Adipose tissue (tissue), 3 donors: ENCODE measurements at places on chromosomes 12 and 14. TPM values are rescaled to one million over a fixed set of nuclear protein-coding genes. Genes with fewer than 3 reads are reported as not detected.

CD9 gene
- 45.8 TPM for polyA plus RNA-seq

SALL2 gene
- 6.6 TPM for polyA plus RNA-seq

GUCY2C gene
- polyA plus RNA-seq, result 0.01 TPM

CLEC2A gene
- polyA plus RNA-seq, result not detected

P2RX2 gene
- polyA plus RNA-seq, result 1.5 TPM

MGAT2 gene
- 15.4 TPM for polyA plus RNA-seq

VIPAS39 gene
- polyA plus RNA-seq, result 7.8 TPM

DIO2 gene
- 1.3 TPM for polyA plus RNA-seq

GALNT9 gene
- 1.1 TPM for polyA plus RNA-seq

ADAM21 gene
- 0.12 TPM for polyA plus RNA-seq

CCDC175 gene
- polyA plus RNA-seq, result not detected

P2RX7 gene
- 0.55 TPM for polyA plus RNA-seq

NELL2 gene
- polyA plus RNA-seq, result 0.26 TPM

MYH6 gene
- polyA plus RNA-seq, result 10.8 TPM

IGF1 gene
- 94.8 TPM for polyA plus RNA-seq

RBP5 gene
- 2.5 TPM for polyA plus RNA-seq

KLRG1 gene
- polyA plus RNA-seq, result 9.2 TPM

NTS gene
- 2.4 TPM for polyA plus RNA-seq

BCAT1 gene
- polyA plus RNA-seq, result 11.3 TPM
